Epithelial cell of esophagus (primary cell): ENCODE measurements at places on chromosomes 12 and 14.

DNA sequence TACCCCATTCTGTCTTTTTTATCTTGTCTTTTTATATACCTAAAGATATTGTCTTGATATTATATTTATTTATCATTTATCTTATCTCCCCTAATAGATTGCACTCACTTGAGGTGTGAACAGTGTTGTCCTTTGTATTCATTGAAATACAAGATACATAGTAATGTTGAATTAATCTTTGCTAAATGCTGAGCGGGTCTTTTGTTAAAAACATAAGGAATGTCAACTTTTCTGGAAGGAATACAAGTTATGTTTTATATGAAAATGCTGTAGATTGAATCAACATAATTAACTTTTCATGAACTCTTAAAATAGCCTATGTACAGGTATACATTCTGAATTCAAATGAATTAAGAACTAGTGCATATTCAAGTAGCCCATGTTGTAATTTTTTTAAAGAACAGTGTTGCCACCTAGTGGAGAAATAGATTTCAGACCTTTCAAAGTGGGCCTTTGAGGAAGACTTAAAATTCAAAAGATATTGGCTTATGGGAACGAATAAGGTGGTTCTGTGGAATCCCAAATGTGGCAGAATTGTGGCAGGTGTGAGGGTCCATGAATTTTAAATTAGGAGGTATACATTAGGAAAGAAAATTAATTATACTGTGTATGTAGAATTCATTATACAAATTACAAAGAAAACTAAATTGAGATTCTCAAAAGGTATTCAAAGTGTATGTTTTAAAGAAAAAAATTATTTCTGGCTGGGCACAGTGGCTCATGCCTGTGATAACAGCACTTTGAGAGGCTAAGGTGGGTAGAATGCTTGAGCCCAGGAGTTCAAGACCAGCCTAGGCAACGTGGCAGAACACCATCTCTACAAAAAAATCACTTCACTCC, 19.1 kb downstream of the BBOF1 start:
- DNase-seq, result peak; percentile 62

GRCh38 chr14:92471919-92472318, 41.7 kb upstream of the RIN3 start:
- DNase-seq, result peak; percentile 87

DNA sequence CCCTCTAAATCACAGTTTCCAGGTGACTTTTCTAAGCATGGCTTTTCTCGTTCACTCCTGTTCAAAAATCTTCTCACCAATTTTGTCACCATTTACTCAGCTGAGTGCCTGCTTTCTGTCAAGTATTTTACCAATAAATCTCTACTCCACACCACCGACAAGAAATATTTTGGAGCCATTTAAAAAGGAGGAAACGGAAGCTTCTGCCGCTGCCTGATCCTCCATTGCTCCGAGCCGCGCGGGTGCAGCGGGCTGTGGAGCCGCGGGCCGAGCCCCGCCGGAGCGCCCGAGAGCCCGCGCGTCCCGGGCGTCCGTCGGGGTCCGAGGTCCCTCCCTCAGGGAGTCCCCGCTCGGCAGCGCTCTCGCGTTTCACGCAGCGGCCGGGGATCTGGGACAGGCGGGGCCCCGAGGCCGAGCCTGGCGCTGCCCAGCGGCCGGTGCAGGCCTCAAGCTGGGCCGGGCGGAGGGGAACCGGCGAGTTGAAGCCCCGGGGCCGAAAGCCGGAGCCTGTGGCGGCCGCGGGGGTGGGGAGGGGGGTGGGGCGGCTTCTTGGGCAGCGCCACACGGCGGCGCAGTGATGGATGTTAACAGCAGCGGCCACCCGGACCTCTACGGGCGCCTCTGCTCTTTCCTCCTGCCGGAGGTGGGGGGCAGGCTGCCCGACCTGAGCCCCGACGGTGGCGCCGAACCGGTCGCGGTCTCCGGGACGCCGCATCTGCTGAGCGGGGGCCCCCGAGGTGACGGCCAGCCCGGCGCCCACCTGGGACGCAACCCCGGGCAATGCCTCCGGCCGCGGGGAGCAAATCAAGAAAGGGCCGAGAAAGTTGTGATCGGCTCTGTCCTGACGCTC, 1.1 kb upstream of the HEBP1 start:
- peak; percentile 59 for DNase-seq

DNA sequence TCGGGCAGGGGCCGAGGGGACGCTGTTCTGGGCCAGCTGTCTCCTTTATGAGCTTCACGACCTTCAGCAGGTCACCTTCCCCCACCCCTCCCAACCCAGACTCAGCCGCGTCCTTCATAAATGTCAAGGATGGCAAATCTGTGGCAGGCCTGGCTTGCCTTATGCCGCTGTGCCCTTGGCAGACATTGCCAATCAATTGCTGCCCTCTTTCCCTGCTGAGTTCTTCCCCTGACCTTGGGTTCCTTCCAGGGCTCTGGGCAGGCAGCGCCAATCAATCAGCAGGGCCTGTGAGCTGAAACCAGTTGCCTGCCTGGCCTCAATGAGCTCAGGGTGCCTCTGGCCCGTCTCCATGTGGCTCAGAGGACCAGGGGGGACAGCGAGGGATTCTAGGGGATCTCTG, 7.7 kb downstream of the FAM222A start:
- no peak for DNase-seq

DNA sequence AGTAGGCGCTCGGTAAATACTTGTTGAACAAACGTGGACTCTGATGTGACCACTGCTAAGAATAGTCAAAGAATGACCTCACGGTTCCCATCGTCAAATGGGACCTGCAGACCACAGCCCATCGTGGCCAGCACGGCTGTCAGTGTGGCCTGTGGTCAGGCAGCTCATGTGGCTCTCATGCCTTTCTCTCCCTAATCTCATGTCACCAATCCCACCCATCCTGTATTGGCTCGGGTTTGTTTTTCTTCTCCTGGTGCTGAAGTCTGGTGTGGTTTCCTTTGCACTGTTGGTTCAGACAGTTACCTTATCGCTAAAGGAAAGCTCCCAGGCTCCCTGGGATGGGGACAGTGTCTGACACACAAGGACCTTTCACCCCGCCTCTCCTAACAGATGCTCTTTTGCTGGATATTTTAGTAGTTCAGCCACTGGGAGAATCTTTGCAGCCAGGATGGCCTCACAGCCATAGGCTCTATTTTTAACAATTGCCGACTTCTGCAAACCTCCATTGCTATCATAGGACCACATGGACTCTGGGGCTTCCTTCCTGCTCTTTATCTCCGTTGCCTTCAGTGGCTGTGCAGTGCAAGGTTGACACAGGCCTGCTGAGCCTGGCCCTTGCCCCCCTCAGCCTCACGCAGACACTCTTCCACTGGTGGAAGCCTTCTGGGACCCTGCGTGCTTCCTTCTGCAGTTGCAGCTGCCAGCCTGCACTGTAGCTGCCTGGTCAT, 293.1 kb upstream of the FKBP4 start:
- DNase-seq, result no peak

GRCh38 chr12:63151623-63152320, 771 bp upstream of the AVPR1A start:
- DNase-seq, result peak; percentile 54

- peak; percentile 60 for DNase-seq
Observed at GRCh38 chr14:78950649-78951048, 780.5 kb downstream of the NRXN3 start.

DNA sequence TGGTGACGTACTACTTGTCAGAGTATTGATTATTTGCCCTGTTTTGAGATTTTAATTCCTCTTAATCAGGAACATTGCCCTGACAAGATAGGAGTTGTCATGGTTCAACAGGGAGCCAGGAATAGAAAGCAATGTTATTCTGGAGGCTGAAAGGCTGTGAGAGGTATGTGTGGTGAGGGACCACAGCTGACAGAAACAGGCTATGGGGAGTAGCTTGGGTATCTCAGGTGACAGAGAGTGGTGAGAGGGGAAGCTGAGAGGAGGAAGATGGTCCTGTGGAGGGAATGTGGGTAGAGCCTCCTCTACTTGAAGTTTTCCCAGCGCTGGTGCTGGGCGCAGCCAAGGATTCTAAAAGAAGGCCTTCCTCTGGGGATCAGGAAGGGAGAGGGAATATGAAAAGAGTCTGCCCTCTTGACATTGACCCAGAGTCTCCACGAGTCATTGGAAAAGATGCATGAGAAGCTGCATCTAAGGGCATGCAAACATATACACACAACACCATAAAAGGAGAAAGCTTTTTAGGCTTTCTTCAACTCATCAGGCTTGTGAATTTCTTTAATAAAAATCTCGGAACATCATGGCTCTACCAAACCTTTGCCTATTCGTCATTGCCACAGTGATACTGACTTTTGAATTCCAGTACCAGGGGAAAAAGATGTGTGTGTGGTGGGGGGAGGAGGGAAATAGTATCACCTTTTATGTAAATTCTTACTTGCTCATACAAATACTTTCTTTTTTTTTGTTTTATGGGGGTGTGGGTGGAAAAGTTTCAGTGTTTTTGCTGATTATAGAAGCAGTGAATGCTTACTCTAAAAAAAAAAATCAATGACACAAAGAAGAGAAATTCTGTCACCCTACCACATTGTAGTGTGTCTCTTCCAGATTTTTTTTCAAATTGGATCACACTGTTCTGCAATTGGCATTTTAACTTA, 39.9 kb upstream of the DHRS7 start:
- DNase-seq, result no peak

- no peak for DNase-seq
Observed at GRCh38 chr14:81298911-81299310, 78.2 kb upstream of the GTF2A1 start.

GRCh38 chr12:13843841-13844240, 137.6 kb downstream of the GRIN2B start:
- no peak for DNase-seq

DNA sequence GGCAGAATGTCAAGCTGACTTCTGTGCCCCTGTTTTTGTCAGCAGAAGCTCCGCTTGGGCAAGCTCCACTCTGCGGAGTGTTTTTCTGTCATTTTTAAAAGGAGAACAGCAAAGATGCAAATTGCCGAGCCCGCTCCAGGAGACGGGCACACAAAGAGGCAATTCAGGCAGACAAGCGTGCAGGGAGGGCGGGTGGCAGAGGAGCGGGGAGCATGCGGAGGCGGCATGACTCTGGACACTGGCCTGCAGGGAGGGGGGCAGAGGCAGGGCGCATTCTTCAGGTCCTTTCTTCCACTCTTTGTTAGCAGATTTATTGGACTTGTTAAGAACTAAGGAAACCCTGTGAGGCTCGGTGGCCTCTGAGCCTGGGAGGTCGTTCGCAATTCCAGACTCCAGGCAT, 187.3 kb upstream of the RMST start:
- DNase-seq, result no peak

DNA sequence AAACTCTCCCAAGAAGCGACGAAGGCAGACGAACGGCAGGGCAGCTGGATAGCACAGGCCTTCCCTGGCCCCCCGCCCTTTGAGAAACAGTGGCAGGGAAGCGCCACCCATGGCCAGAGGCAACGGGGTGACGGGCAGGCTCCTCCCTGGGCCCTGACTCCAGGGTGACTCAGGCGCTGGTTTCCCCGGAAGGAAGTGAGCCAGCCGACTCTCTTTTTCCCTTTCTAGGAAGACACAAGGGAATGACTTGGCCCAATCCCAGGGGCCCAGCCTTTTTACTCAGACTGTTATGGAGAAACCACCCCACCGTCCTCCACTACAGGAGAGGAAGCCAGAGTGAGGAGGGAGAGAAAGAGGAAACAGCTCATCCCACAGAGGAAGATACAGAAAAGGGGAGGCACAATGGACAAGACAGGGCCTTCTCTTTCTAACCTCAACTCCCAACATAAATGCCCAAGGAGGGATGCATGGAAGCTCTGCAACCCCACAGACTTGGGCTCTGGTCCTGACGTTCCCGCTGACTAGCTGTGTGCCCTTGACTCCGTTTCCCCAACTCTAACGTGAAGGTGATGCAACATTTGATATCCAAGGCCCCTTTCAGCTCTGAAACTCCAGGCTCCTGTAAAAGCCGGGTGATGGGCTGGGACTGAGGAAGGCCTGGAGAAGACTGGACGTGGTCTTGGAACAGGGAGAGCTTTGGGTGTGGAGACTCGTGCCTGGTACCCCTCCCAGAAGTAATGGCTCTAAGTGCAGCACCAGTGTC, 27.9 kb downstream of the ACTN1 start:
- DNase-seq, result peak; percentile 100

GRCh38 chr14:105414456-105415371, 4.9 kb upstream of the MTA1 start:
- DNase-seq, result peak; percentile 54

DNA sequence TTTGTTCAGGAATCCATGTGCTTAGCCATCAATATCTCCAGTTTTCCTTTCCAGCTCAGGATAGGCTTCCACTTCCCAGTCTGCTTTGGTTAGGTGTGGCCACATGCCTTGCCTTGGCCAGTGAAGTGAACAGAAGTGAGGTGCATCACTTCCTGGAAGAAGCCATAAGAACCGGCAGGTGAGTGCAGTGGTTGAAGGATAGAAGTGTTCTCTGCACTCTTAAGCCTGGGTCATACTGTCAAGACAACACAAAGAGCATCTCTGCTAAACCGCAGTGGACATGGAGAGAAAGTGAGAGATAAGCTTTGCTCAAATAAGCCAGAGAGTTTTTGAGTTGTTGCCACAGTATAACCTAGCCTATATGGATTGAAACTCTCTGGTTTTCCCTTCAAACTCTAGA, 11.4 kb downstream of the GNG2 start:
- DNase-seq, result no peak

DNA sequence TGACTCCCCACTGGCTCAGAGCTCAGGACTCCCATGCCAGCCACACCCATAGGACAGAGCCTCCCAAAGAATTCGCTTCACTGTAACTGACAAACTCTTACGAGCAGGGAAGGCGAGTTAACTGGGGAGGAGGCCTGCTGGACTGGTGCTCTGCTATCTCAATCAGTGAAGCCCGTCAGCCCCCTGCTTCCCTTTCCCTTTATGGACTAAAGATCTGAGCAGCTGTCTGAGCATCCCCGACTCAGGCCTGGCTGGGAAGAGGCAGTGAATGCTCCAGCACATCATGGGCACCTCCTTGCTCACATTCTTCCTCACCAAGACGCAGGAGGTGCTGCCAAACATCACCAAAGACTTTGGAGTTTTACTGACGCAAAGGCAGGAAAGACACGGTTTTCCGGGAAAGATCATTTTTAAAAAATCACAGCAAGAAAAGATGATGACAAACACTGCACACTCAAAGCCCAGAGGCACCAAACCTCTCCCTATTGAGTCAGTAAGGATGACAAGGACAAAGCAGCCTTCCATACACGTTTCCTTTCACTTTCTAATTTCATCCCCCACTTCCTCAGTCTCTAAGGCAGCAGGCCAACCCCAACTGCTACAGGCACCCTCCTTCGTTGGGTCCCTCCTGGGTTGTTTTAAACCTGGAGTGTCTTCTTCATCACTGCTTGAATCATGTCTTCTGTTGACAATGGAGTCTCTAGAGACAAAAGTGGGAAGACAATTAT, 45.0 kb upstream of the P2RX7 start:
- no peak for DNase-seq
